ENCODE measurements at places on chromosomes 2 and 18.

GRCh38 chr2:136284226-136285119, 166.5 kb upstream of the CXCR4 start:
- DNase-seq, result no peak

DNA sequence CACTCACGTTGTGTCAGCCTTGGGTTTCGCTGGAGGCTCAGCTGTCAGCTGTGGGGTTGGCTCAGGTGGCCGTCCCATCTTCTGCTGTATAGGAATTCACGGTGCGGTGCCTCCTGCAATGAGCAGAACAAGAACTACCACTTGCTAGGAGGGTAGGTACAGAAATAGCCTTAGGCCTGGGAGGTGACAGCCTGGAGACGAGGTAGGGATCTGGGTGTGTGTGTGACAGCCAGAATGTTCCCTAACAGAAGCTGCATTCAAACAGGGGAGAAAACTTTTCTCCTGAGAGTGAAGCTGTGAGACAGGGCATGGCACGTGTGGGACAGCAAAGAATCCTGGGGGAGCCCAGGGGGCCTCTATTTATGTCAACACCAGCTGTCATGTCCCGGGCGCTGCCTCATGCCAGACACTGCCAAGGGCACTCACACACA, 8.4 kb upstream of the MAL start:
- DNase-seq, result no peak

GRCh38 chr2:68317971-68318913, 1.5 kb downstream of the CNRIP1 start:
- peak; percentile 69 for DNase-seq

- no peak for DNase-seq
These were observed 318.0 kb upstream of the NRP2 start for GRCh38 chr2:205364261-205364660.

GRCh38 chr2:226439337-226439736, 360.3 kb downstream of the IRS1 start:
- DNase-seq, result peak; percentile 4

GRCh38 chr2:42961385-42961811, 169.0 kb upstream of the HAAO start:
- no peak for DNase-seq

DNA sequence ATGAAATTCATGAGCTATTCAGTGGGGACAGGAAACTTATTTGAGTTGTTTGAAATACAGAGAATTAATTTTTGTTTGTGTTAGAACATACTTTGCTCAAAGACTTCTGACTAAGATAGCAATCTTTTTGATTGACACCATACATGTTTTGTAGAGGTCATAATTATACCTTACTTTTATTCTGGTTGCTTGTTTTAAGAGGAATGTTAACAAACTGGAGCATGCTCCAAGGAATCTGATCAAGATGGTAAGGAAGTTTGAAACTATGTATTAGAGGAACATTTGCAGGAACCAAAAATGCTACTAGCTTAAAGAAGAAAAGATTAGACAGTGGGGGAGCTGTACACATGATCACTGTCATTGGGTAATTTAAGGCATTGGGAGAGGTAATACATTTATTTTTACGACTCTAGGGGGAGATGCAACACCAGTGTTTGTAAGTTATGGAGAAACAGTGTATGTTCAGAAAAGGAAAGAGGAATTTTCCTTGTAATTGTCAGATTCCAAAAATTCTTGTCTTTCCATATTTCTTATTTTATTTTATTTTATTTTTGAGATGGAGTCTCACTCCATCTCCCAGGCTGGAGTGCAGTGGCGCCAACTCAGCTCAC, 8.0 kb downstream of the AGFG1 start:
- DNase-seq, result peak; percentile 65

DNA sequence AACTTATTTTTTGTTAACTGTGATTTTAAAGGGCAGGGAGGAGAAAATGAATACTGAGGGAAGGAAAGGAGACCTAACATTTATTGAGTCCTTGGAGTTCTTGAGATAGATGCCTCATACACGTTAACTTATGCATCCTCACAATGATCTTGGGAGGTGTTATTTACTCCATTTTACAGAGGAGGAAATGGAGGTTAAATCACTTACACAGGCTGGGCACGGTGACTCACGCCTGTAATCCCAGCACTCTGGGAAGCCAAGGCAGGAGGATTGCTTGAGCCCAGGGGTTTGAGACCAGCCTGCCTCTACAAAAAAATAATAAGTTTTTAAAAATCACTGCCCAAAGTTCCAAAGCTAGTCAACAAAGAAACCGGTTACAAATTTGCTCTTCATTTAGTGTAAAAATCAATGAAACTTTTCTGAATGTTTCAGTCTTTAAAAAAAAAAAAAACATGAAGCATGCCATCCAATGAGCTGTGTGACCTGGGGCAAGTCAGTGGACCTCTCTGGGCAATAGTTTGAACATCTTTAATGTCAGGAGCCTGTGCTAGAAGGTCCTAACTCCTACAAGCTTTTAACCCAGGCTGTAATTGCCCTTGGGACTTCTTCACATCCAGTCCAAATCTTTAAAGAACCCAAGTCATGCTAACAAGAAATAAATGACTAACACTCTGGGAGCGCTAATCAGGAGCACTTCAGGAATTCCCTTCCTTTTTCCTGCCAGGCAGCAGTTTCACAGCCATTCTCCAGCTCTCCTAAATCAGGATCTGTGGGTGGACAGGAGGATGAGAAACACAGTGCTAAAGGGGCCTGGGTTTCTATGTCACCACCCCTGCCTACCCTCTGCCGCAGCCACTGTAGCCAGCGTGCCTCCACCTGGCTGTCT, 176.4 kb downstream of the TMEM247 start:
- DNase-seq, result no peak

DNA sequence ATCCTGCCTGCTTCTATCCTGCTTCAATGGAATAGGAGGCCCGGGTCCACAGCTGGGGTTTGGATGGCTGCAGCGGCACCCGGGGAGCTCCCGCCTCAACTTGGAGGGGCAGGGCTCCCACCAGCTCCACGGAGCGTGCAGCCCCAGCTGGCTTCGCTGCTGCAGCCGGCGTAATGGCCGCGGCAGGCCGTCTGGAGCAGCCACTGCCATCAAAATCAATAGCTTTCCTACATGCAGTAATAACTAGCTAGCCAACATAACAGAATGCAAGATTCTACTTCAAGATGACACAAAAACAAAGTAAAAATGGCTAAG, 154.2 kb upstream of the RMP24 start:
- no peak for DNase-seq

DNA sequence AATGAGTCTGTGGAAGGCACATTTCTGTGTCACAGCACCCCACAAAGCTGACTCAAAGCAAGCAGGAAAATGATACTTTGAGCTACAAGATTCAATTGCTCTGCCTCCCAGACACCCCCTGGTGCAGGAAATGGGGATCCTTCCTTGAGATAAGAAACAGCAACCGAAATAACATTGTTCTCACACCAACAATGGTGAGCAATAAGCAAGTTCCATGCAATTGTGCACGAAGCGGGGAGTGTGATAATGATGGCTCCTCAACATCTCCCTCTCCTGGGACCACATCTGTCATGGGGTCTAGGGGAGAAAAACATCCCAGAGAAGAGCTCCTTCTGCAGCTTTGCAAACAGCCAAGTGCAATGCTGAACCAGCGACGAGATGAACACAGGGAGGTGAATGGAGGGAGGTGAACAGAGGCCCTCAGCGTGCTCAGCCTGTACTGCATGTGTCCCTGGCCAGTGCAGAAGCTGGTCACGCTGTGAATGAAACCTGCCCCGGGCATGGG, 67.7 kb downstream of the PDCL3 start:
- no peak for DNase-seq

DNA sequence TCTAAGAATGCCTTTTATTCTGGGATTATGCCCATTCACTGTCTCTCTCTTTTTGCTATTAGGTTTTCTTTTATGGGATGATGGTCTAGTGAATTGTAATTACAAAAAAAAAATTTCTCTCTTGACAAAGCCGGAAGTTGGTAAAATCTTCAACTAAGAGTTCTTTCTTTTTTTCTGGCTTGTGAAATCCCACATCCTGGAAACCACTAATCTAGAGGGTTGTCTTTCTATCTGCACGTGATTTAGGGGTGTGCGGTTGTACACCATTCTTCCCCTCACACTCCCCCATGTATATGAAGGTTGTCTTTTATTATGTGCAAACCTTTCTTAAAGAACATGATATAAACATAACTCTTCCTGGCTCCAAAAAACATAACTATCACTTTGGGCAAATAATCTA, 52.0 kb downstream of the GATA6 start:
- DNase-seq, result no peak

DNA sequence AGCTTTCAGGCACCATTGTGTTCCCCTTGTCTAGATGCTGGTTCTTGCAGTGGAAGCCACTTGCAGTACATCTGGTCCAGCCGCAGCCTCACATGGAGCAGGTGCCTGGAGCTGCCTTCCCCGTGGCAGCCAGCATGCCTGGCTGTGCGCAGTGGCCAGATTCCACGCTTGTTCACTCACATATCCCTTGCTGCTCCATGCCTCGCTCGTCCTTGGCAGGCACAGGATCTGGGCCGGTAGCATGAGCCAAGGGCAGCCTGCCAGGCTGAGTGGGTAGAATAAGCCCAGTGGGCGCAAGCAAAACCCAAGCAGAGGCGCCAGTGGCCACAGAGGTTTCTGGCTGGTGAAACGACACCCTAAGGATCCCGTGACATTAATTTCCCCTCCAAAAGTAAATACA, 20.6 kb downstream of the TMX3 start:
- DNase-seq, result no peak

- DNase-seq, result no peak
These were observed 34.7 kb downstream of the PTPN18 start for GRCh38 chr2:130390460-130391057.

- DNase-seq, result no peak
These were observed 29.6 kb upstream of the ZCCHC2 start for GRCh38 chr18:62493033-62493862.

DNA sequence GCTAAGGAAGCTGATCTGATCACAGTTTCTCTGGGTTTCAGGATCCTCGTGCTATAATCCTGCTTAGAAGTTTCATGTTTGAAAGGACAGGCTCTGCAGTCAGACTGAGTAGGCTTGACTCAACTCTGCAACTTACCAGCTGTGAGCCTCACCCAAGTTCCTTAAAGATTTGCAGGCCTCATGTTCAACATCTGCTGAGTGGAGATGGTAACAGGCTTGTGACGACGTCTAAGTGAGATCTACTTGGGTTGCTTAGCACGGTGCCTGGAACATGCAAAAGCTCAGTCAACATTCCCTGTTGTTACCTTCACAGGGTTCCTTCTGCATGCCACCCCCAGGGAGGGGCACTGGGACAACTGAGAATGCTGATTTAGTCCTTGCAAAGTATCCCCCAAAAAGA, 164.2 kb downstream of the C1D start:
- no peak for DNase-seq

GRCh38 chr2:84033347-84033974, 425.6 kb downstream of the SUCLG1 start:
- DNase-seq, result no peak

DNA sequence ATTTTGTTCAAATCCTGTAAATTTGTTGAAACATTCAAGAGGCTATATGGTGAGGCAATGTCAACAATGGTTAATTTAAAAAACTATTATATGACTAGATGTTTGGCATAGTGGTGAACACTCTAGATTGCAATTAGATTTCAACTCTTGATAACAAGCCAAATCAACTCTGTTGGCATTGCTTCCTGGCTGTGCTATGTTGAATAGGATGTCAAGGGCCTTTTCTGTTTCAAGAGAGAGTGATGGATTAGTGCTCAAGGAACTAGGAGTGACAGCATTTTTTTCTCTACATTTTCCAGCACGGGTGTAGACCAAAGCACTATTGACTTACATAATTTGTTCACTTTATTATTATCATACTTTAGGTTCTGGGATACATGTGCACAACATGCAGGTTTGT, 172.4 kb upstream of the KCNH7 start:
- no peak for DNase-seq
